ENCODE measurements at places on chromosomes 2 and 18.

GRCh38 chr2:226618875-226619605, 180.6 kb downstream of the IRS1 start:
- DNase-seq: no peak

- no peak for DNase-seq
Measured at GRCh38 chr18:49788327-49788898, 24.9 kb downstream of the ACAA2 start.

- DNase-seq: no peak
Measured at GRCh38 chr2:111946294-111947114, 48.1 kb downstream of the MERTK start.

DNA sequence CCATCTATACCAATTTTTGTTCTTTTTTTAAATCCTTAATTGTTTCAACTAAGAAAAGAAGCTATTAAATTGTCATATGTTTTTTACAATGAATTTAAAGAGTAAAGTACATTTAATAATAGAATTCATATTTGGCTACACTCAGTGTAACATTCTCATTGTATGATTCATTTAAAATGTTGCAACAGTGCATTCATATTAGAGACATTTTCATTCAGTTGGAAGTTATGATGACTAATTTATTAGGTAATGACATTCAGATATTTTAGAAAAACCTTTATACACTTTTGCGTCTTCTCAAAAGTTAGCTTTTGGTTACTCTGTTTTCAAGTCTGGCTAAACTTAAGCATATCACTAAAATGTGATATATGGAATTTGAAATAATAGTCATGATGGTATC, 887.5 kb upstream of the NRXN1 start:
- no peak for DNase-seq

- DNase-seq: no peak
Measured at GRCh38 chr2:39128919-39129391, 8.1 kb upstream of the SOS1 start.

GRCh38 chr18:10231220-10231619, 223.2 kb upstream of the APCDD1 start:
- no peak for DNase-seq

- DNase-seq: no peak
Measured at GRCh38 chr2:121333834-121334558, 49.0 kb upstream of the TFCP2L1 start.

DNA sequence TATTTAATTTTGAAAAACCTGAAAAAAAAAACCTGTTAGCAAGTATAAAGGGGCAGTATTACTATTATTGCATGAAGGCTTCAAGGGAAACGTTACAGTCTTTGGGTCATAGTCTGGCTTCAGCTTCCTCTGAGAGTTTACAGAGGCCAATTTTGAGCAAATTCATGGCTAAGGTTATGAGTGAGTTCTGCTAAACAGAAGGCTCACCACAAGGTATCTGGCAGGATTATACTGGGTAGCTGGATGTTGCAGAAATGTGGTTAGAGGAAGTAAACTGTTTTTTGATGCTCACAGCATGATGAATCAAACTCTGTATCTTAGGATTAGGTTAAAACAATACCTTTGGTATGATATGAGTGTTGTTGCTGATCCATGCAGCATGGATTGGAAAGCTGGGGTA, 9.3 kb downstream of the MRPL19 start:
- DNase-seq: no peak

DNA sequence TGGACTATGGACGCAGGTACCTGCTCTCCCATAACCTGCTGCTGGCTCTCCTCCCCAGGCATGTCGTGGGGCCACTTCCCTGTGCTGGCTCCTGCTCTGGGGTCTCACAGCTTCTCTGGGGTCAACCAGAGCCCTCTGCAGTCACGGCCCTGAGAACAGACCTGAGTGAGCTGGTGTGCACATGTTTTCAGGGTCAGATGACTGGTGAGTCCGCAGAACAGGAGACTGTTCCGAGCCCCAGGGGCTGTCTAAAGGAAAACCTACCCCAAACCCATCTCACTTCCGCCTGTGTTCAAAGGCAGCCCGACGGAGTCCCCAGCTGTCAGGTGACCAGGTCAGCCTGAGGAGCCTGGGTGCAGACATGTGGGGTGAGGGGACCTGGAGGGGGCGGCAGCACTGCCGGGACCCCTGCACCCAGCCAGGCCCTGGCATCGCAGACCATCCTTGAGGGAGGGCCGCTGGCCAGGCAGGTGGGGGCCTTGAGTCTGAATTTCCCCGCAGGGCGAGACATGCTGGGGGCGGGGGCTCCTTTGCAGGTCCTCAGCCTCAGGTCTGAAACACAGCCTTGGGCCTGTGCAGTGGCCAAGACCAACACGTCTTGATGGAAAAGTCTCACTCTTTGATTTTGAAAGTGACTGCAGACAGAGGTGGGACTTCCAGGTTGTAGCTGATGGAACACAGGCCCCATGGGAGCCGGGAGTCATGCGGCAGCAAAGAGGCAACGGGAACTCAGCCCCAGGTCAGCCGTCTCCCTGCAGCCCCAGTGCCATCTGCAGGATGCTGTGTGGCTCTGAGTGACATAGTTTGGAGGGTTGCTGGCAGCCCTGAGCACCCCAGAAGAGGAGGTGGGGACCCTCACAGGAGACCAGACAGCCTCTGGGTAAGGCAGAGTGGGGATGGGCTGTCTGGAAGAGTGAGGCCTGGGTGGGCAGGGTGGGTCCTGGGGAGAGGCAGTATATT, 65.3 kb downstream of the TWIST2 start:
- DNase-seq: no peak

DNA sequence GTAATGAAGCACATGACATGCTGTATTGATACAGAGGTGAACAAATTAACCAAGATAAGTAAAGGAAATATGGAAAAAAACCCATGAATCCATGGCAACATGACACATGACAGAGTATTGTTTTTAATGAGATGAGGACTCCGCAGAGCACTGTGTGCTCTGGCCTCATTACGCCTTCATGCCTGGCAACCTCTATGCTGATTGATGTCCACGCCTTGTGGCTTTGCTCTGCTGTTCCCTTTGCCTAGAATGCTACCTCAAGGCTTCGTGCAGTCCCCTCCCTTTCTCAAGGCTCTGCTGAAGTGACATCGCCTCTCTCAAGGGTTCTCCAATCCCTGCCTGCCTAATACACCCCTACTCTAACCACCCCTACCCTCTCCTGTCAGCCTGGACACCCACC, 8.4 kb downstream of the SIGLEC15 start:
- DNase-seq: no peak

DNA sequence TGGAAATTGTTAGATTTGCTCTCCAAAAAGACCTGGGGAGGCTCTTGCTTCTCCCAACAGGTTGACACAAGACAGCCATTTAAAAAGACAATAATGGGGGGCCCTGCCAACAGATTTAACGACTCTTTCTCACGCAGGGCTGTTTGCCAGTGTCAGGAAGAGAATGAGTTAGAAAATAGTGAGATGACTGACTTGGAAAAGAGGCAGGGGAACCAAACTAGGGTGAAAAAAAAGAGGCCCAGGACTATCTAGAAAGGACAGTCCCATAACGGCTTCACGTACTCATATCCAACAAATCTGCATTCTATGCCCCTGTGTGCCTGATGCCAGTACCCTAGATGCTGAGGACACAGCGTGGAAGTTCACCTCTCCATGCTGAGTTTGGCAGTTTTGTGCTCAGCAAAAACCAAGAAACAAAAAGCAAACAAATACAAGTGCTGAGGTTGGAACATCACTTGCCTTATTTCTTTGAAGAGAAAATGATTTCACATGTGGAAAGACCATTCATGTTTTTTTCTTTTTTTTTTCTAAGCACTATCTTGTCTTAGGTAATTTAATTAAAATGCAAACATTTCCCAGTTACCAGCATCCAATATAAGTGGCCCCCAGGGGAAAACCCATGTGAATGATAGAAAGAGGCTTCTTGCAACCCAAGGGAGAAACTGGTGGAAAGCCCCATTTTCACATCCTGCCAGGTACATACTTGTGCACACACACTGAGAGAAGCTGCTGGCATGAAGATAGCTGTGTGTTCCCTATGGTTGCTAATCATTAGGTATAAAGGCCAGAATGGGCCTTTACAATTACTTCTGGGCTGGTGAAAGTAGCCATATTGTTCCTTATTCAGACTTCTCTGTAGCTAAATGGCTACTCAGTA, 10.6 kb upstream of the WIPF1 start:
- DNase-seq: no peak

- DNase-seq: no peak
Measured at GRCh38 chr2:233464056-233464455, 102.5 kb downstream of the USP40 start.

DNA sequence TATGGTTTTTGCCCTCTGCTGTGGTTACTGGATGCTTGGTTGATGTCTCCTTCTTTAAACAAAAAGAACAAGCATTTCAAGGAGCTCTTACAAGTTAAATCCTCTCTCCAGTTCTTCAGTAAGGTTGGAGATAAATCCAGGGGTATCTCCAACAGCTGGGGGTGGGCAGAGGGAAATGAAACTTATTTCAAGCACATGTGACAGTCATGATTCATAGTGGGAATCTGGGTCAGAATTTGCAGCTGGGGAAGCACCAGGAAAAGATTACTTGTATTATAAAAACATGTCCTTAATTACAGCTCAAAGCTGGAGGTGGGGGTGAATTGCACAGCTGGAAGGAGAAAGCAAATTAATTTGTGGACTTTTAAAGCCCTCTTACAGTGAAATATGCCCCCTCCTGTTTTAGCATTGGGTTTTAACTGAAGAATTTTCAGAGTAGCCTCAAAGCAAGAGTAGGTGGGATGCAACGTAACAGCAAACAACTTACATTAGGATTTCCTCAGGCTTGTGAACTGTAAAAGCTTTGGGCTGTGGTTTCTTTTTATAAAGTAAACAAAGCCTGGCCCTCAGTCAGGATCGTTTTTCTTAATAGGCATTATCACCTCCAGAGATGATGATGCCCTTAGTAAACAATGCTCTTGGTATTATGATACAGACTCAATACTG, 596.4 kb downstream of the NYAP2 start:
- DNase-seq: no peak

DNA sequence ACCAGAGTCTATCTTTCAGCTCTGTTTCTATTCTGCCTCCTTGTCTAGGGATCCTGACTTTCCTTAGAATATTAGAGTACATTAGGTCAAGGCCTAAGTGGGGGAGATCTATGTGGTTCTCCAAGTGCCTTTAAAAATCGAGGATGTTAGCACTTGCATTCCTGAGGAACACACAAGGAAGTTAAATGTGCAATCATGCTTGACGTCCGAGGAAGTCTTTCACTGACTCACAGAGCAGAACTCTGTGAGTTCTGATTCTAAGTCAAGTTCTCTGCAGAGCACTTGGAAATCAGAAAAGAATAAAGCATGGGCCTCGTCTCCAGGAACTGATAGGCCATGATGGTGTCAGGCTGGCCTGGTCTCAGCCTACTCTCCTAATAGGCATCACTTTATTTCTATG, 17.2 kb downstream of the FHOD3 start:
- peak; percentile 3 for DNase-seq

GRCh38 chr2:158011055-158011771, 90.5 kb upstream of the UPP2 start:
- peak; percentile 84 for DNase-seq

DNA sequence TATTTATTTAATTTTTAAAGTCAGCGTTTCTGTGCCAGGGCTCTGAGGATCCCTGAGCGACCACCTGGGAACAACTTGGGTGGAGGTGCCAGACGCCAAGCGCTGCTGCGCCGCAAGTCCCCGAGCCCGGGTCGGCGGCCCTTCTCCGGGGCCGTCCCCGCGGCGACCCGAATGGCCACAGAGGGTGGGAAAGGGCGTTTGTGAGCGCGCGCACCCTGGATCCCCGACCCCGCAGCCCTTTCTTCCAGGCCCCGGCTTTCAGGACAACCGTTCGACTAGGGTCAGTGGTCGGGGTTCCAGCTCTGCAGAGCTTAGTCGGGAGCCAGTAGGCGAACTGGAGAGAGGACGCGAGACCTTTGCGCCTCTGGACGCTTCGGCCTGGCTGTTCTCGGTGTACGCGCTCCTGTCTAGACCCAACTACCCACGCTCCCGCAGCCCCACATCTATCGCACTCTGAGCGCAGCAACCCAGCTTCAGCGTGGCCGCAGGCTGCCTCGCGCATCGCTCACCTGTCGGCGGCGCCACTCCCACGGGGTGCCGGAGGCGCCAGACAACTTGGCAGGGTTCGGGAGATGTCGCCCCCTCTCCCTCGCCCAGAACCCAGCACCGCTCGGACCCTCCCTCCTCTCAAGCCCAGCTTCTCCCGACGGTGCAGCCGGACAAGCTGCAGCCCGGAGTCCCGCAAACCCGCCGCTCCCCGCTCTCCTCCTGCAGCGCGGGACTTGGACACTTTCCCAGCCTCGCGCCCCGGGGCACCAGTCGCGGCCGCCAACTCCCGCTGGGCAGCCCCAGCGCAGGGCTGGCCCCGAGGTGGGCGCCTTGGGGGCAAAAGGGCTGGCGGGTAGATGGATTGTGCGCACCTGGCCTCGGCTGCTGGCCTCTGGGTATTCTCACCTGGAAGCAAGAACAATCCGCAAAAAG, 758 bp downstream of the LYPD1 start:
- peak; percentile 54 for DNase-seq

DNA sequence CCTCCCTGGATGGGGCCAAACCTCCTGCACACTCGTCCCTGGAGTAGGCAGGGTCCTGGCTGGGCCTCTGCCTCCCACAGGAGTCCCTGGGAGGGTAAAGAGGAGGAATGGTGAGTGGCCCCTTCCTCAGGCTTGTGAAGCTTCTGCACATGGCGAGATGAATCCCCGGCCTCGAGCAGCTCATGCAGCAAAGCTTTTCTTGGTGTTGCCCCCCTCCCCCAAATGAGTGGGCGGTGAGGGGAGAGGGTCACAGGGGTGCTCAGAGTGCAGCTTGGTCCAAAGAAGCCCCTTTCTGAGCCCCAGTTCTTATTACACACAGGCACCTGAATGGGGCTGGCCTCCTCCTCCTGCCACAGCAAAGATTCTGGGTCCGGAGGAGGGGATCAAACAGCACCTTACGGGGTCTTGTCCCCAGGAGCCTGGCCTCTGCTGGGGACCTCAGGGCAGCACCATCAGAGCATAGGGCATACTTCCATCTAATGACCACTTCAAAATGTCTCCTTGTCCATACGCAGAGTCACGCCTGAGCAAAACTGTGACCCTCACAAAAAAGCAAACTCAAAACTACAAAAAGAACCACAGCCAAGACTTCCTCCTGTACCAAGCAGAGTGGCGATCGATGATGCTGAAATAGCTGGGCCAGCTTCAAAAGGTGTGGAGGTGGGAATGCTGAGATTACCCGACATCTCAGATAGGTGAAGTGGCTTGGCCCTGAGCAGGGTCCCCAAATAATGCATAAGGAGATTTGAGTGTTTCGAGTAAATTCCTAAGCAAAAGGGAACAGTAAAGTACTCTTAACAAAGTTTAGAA, 148.4 kb upstream of the TWIST2 start:
- no peak for DNase-seq

GRCh38 chr2:71778514-71778913, 325.2 kb downstream of the DYSF start:
- DNase-seq: no peak

- DNase-seq: no peak
Measured at GRCh38 chr2:64040161-64040560, 20.9 kb upstream of the VPS54 start.

GRCh38 chr2:226831266-226831665, 4.6 kb upstream of the RHBDD1 start:
- no peak for DNase-seq

- DNase-seq: no peak
Measured at GRCh38 chr2:47303341-47304148, 99.4 kb upstream of the MSH2 start.
